ENCODE measurements at places on chromosomes 4 and X.

GRCh38 chr4:124060261-124060918 lies 652.1 kb downstream of the ANKRD50 start:
- DNase-seq, result peak; percentile 84

DNA sequence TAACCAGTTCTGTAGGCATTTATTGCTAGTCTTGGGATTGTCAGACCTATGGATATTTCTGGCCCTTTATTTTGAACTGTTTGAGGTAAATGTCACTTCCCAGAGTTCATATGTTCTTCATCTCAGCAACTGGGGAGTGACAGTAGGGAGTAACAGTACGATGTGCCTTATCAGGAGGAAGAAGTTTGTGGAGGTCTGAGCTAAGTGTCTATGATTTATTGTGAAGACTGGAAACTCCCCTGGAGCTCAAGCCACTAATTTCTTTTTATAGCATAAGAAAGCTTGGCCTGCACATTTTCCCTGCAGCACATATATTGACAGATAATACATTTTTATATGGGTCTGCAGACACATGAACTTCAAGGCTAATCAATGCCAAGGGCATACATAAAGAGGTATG lies 383.8 kb downstream of the GRXCR1 start:
- DNase-seq, result no peak

DNA sequence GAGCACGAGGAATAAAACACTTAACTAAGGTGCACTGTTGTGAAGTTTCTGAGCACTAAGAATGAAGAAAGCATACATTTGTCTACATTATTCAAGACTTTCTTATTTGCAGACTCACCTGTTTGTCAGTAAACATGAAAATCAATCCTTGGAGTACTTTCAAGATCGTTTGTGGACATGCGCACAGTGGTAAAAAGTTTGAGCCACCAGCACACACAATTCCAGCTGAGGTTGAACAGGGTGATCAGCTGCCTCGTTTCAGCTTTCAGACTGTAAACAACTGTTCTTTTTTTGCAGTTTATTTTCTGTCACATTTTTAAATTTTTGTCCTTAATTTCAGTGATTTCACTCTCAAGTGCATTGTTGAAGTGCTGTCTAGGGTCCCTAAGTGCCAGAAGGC lies 143.8 kb upstream of the VCX2 start:
- no peak for DNase-seq

DNA sequence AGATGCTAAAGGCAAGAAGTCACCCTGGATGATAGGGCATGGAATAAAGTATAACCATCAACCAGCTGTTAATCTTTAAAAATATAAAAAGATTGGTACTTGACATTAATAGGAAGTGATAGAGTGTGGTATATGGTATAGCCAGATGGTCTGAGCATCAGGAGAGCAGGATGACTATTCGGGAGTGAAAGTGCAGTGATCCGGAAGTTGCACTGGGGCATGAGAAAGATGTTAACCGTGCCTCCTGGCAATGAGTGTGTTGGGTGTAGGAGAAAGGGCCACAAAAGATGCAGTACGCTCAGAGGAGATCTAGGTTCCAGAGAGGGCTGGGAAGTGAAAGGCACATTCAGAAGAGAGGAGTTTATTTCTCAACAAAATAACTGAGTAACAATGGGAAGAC lies 65.0 kb downstream of the TSPAN7 start:
- DNase-seq, result no peak

DNA sequence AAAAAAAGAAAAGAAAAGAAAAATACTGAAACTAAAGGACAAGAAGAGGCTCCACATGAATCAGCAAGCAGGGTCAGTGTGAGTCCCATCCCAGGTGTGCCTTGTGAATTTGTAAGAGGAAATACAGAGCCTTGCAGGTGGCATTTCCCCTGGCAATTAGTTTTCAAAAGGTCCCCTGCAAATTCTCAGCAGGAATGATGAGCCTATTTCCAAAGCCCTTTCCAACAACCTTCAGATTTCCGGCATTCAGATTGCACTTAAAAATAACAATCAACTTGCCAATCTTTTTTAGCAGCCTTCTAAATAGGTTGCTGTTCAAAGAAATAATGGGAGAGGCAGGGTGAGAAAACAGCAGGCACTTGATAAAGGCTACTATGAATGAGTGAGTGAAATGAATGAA lies 66.4 kb upstream of the OR13H1 start:
- DNase-seq, result no peak

DNA sequence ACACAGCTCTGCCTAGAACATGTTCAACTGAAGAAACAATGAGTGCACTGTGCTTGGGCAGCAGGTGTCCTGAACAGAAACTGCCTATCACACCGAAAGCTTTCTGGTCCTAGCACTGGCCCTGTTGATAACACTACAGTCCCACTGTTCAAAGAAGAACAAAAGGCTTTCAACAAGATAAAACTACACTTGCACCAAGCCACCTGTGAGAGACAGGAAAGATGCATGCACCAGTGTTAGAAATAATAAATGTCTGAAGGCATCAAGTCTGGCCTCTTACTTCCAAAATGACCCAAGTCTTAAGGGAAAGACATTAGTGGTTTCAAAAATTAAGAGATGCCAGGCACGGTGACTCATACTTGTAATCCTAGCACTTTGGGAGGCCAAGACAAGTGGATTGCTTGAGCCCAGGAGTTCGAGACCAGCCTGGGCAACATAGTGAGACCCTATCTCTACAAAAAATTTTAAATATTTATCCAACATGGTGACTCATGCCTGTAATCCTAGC lies 68.7 kb downstream of the APBB2 start:
- no peak for DNase-seq

DNA sequence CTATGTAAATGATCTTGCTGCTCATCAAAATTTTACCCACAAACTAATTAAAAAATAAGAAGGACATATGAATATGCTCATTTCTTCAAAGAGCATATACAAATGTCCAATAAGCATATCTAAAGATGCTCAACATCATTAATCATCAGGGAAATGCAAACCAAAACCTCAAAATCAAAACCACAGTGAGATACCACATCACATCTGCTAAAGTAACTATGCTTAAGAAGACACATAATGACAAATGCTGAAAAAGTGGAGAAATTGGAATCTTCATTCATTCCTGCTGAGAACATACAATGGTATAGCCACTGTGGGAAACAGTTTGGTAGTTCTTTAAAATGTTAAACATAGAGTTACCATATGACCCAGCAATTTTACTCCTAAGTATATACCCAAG lies 81.9 kb downstream of the AFF2 start:
- no peak for DNase-seq

DNA sequence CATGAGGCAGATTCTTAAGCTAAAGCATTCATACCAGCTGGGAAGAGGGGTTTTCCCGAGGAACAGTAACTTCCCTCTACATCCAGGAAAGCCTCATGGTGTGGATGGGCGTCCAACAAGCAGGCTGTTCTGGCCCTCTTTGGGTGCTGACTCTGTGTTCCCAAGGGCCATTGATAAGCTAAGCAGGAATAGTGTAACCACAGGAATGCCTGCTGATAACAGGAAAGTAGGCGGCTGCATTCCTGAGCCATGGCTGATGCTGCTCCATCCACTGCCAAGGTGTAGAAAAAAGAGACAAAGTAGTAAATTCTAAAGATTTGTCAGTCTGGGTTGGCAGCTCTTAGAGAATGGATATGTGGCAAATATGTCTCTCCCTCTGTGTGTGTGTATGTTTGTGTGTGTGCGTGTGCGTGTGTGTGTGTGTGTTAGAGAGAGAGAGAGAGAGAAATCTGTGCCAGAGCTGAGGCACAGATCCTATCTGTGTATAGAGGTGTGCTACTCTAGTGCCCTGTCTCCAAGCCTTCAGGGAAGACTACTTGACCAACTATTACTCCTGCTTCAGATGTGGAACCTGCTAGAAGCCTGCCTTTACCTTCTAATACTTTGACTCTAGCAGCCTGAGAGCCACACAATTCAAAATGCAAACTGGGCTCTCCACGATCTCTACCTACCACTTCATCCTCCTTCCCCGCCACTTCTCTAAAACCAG lies 353.1 kb upstream of the NR3C2 start:
- no peak for DNase-seq

DNA sequence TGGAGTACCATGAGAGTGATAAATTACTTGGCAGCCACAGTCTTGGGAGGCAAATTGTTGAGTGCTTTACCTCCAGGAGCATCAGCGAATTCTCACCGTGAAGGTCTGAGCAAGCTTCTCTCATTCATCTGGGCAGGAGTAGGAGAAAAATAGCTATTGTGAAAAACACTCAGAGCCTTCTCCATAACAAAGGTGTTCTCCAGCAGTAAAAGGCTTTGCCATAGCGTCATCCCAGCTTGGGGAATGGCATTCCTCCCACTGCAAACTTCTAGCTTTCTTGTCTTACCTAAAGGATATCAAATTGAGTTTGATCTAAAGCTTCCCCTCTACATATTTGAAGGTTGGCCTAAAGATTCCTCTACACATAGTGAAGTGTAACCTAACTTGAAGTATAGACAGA lies 29.8 kb upstream of the MAGEA11 start:
- no peak for DNase-seq

Data from LNCaP clone FGC (cell line).